ENCODE measurements at places on chromosomes 13 and 19. TPM values are rescaled to one million over a fixed set of nuclear protein-coding genes. Genes with fewer than 3 reads are reported as not detected.

GRCh38 chr13:89343165-89343564 is 1672.0 kb downstream of the SLITRK5 start:
- DNase-seq: no peak

DNA sequence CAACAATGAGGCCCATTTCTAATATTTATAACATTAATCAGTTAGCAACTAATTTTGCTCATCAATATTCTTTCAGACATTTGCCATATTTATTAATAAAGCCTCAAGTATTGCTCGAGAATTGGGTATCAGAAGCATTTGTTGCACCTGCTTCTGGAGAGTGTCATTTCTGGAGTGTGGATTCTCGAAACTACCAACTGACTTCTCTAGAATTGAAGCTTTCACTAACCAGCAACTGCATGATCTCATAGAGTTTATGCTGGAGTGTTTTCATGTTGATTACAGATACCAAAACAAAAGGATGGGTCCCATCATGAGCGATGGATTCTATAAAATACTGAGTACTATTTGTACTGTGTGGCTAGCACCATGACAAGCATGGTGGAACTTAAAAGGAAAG is 121.0 kb upstream of the SLC7A1 start:
- no peak for DNase-seq

DNA sequence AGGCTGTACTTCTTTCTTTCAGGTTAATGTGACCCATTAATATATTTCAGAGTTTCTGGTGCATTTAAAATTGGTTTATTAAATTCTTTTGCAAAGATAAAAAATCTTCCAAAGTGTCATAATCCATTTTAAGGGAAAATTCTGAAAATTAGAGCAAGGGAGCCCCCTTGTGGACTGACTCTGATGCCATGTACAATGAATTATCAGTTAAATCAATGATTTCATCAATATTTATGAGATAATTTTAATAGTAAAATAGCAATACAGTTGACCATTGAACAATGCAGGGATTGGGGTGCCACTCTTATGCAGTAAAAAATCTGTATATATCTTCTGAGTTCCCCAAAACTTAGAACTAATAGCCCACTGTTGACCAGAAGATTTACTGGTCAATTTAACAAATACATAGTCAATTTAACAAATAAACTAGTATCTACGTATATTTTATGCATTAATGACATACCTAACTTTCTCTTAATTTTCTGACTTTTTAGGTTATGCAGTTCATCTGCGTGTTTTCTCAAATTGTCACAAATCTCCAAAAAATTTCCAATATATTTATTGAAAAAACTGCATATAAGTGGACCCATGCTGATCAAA is 479.1 kb upstream of the MIR17HG start:
- no peak for DNase-seq

DNA sequence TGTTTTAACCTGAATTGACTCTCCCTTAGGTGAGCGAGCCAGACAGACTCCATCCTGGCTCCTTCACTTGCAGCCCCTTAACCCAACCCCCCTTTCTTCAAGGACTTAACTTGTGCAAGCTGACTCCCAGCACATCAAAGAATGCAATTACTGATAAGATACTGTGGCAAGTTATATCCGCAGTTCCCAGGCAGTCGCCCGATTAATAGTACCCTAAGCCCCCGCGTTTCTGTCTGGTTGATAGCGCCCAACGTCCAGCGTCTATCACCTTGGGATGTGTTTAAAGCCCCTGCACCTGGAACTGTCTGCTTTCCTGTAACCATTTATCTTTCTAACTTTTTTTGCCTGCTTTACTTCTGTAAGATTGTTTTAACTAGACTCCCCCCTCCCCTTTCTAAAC is 6.2 kb downstream of the HSD17B14 start:
- DNase-seq: no peak

Gene CYP2F1
- total RNA-seq: not detected

GRCh38 chr13:30872685-30873461 is 33.2 kb upstream of the MEDAG start:
- no peak for DNase-seq

Gene ACP5
- 0.91 TPM for total RNA-seq

GRCh38 chr13:32882691-32883090 is 133.5 kb upstream of the KL start:
- no peak for DNase-seq

Gene RNF113B
- not detected for total RNA-seq

DNA sequence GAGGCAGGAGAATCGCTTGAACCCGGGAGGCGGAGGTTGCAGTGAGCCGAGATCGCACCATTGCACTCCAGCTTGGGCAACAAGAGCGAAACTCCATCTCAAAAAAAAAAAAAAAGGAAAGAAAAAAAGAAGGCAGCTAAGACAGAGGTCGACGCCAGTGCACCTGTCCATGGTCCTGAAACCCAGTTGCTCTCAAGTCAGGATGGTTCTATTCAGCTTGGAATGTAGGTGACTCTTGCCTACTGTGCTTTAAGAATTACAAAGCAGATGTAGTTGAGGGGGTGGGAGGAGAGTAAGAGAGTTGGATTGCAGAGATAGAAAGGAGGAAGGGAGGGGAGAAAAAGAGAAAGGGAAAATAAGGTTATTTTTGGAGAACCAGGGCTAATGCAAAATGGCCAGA is 18.7 kb downstream of the CACNG7 start:
- no peak for DNase-seq

- no peak for DNase-seq
Observed at GRCh38 chr13:42600943-42601342, 27.0 kb downstream of the TNFSF11 start.

Gene DAND5
- total RNA-seq: 0.18 TPM

DNA sequence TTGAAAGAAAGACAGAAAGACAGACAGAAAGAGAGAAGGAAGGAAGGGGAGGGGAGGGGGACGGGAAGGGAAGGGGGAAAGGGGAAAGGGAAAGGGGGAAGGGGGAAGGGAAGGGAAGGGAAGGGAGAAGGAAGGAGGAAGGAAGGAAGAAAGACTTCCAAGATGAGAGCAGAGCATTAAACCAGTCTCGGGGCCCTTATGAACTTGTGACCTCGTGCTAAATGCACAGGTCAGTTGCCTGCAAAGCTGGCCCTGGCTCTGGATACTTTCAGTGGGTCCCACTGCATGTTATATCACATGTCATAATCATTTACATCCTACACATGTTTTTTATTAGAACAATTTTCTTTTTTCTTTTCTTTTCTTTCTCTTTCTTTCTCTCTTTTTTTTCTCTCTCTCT is 24.2 kb upstream of the ABCC4 start:
- DNase-seq: no peak

DNA sequence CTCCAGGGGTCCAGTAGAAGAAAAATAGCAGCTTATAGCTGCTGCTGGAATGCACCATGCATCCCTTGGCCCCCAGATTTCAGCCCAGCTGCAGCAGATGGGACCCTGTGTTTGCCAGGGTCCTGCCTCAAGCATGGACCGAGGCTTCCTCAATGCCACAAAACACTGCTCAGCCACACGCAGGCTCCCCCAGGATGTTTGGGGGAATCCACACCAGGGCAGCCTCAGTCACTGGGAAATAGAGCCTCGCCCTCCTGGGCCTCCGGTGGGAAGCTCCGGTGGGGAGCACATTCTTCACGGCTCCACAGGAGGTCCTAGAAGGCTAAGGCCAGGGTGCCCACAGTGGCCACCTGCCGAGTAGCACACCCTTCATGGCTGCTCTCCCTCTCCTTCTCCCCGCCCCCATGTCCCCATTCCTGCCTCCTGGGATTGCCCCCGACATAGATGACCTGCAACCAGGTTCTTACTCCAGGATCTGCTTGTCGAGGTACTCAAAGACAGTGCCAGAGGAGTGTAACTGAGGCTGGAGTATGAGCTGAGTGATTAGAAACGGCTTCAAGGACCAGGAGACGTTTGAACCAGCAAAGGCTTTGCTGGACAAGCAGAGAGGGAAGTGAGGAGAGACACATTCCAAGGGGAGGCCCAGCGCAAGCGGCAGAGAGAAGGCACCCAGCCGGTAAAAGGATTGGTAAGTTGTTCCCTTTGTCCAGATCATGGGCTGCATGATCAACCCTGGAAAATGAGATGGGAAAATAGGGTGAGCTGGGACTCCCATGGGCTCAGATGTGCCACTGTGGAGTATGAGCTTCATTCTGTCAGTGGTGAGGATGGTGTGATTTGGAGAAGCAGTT is 110.7 kb upstream of the UQCRFS1 start:
- no peak for DNase-seq

GRCh38 chr19:566403-566802 is 6.0 kb upstream of the BSG start:
- DNase-seq: no peak

GRCh38 chr13:62537593-62537992 is 1121.9 kb upstream of the PCDH20 start:
- no peak for DNase-seq

Gene LRRC63
- total RNA-seq: 1.7 TPM

DNA sequence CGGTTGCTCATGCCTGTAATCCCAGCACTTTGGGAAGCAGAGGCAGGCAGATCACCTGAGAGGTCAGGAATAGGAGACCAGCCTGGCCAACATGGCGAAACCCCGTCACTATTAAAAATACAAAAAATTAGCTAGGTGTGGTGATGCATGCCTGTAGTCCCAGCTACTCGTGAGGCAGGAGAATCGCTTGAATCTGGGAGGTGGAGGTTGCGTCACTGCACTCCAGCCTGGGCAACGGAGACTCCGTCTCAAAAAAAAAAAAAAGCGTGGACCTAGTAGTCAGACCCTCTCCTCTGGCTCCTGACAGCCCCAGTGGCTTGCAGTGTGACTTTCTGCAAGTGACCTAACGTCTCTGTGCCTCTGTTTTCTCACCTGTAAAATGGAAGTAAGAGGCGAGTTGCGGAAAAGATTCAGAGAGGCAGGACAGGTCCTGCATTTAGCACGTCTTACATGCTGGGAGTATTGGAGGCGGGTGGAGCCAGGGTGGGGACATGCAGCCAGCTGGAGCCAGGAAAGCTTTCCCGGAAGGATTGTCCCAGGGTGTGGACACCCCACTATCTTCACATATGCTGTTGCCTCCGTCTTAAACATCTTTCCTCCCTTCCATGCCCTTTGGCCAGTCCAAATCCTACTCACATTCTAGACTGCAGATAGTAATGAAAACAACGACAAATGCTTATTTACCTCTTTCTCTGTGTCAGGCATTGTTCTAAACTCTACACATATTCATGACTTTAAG is 2.9 kb downstream of the TUBB4A start:
- DNase-seq: peak; percentile 84

Gene MBD3L3
- not detected for total RNA-seq

Gene F2RL3
- 0.09 TPM for total RNA-seq

Gene ZNF420
- 44.1 TPM for total RNA-seq

Data from cerebellum (tissue), 4 donors.